ENCODE measurements at places on chromosomes 3 and 15. TPM values are rescaled to one million over a fixed set of nuclear protein-coding genes. Genes with fewer than 3 reads are reported as not detected.

The GOLGA6L4 gene
- 0.74 TPM for total RNA-seq

The RTF1 gene
- total RNA-seq = 19.3 TPM

The CAMK2N2 gene
- 1.5 TPM for total RNA-seq

The IQCF6 gene
- total RNA-seq = not detected

The RPUSD2 gene
- total RNA-seq = 16.4 TPM

The RPP14 gene
- 14.1 TPM for total RNA-seq

The SLC22A13 gene
- total RNA-seq = not detected

The GUCA1C gene
- not detected for total RNA-seq

The MINAR1 gene
- 0.67 TPM for total RNA-seq

The NT5DC2 gene
- total RNA-seq = 109 TPM

The POMGNT2 gene
- total RNA-seq = 8.6 TPM

The INKA1 gene
- total RNA-seq = 1.7 TPM

The SLC7A14 gene
- total RNA-seq = not detected

The FBLN2 gene
- total RNA-seq = 2.8 TPM

The CMTM8 gene
- total RNA-seq = 10.5 TPM

The ROPN1B gene
- not detected for total RNA-seq

The CD80 gene
- total RNA-seq = not detected

The LRRC15 gene
- 0.25 TPM for total RNA-seq

The WNT7A gene
- total RNA-seq = 0.10 TPM

The SCAANT1 gene
- total RNA-seq = not detected

The TMC3 gene
- not detected for total RNA-seq

Measured in A549 treated with CpdA at 1 μM for 4 hours (cell line).